Stimulated activated CD4-positive, alpha-beta T cell treated with anti-CD3 and anti-CD28 coated beads, TNF-alpha, amount 100 ng/mL, for 1 hour (primary cell): ENCODE measurements at places on chromosomes 2 and 18.

- no peak for DNase-seq
Measured at GRCh38 chr2:72185206-72185605, 37.5 kb upstream of the CYP26B1 start.

- peak; percentile 11 for DNase-seq
Measured at GRCh38 chr2:73907840-73908452, 15.1 kb downstream of the ACTG2 start.

- no peak for DNase-seq
Measured at GRCh38 chr2:151289972-151290866, 751 bp upstream of the NMI start.

GRCh38 chr2:207603486-207603885 lies 21.7 kb downstream of the METTL21A start:
- no peak for DNase-seq

- DNase-seq, result no peak
Measured at GRCh38 chr2:7570247-7570646, 653.0 kb downstream of the RNF144A start.

- no peak for DNase-seq
Measured at GRCh38 chr2:66781804-66782203, 346.9 kb downstream of the MEIS1 start.

DNA sequence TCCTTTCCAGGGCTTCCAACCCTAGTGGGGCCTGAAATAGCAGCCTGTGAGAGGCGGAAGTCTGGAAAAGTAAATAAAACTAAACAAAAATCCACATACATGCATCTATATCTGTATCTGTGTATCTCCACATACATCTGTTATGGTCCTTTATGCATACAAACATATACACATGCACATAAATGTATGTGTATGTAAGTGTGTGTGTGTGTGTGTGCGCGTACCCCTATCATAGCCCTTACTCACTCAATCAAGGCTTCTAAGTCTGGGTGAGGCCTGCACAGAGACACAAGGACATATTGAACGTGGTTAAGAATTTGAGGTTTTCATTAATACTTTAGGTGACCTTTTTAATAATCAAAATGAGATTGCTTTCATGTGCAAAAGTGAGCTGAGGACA lies 98.9 kb upstream of the CYRIA start:
- DNase-seq, result no peak

GRCh38 chr2:207528980-207529329 lies 807 bp upstream of the CREB1 start:
- DNase-seq, result peak; percentile 52

DNA sequence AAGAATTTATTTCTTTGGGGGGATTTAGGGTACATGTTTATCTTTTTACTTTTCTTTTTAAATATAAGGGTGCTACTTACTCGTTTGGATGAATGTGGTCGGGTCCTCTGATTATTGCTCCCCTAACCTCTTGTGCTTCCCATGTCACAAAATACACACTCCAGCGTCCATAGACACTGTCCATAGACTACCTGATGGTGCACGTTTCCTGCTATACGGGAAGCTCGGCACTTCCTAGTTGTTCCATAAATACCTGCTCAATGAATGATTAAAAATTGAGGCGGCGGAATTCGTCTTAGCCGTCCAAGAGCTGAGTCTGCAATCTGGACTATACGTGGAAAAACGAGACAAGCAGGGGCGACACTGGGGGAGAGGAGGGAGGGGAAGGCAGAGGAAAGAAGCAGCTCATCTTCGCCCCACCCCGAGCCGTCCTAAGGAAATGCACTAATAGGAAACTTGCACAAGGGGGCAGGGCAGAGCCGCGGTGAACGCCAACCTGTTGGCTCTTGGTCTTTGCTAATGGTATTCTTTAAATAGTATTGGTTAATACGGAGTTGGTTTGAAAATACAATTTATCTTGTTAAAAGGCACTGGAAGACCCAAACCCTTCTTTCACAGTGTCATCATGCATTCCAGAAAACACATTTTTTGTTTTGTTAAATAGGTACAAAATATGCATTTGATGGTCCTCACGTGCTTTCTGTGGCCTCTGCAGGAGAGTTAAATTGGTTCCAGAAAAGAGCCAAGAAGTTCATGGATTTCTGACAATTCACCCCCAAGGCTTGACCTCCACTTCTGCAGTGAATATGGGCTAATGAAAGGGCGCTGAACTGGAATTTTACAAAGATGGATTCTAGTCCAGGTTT lies 73.0 kb upstream of the KCTD1 start:
- no peak for DNase-seq
